Esophagus squamous epithelium (tissue), 5 donors: ENCODE measurements at places on chromosomes 6 and 20.

- no peaks in the 10 kb centered on the region for H3K4me1 ChIP-seq
- no peak overlapping the region for H3K27ac ChIP-seq
- H3K4me3 ChIP-seq, result no peak overlapping the region
- no peaks in the 10 kb centered on the region for H3K27me3 ChIP-seq
Observed at GRCh38 chr6:41649596-41649995, 11.3 kb downstream of the MDFI start.

- H3K4me1 ChIP-seq, result peaks cover 20% of the 10 kb centered on the region
- H3K36me3 ChIP-seq, result no peaks in the 10 kb centered on the region
- peak overlapping the region; percentile 81 for H3K27ac ChIP-seq
- no peaks in the 10 kb centered on the region for H3K27me3 ChIP-seq
Observed at GRCh38 chr6:16712931-16713484, 48.3 kb downstream of the ATXN1 start.

- no peaks in the 10 kb centered on the region for H3K27me3 ChIP-seq
- no peak overlapping the region for H3K27ac ChIP-seq
- H3K4me3 ChIP-seq, result no peak overlapping the region
Observed at GRCh38 chr20:47111576-47111975, 216.9 kb downstream of the EYA2 start.

DNA sequence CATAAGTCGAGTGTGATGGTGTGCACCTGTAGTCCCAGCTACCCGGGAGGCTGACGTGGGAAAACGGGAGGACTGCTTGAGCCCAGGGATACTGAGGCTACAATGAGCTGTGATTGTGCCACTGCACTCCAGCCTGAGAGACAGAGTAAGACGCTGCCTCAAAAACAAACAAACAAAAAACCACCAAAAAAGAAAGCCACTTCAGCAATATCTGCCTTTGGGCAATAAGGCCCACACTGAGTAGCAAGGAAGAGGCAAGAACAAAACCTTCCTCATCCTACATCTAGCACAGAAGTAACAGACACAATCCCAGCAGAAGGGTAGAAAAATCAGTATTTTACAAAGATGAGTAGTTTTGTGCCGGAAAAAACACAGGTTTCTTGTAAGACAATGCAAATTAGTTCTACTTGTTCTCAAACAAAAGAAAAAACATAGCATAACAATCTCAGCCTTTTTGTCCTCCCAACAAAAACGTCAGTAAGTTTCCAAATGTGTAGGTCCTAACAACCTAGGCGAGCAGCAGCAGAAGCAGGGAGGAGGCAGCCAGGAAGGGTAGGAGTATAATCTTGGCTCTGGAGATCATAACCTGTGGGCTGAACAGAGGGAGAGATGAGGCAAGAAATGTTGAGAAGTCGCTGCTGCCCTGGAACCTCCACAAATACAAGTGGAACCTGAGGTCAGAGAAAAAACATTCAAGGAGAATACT lies 5.7 kb downstream of the PPP1R10 start:
- H3K4me3 ChIP-seq, result no peak overlapping the region
- no peak overlapping the region for H3K27ac ChIP-seq
- H3K4me1 ChIP-seq, result peaks cover 61% of the 10 kb centered on the region

GRCh38 chr20:52426856-52427255 lies 235.3 kb upstream of the ZFP64 start:
- no peak overlapping the region for H3K27ac ChIP-seq
- DNase-seq, result no peak
- no peak overlapping the region for H3K4me3 ChIP-seq
- no peaks in the 10 kb centered on the region for H3K4me1 ChIP-seq
- no peaks in the 10 kb centered on the region for H3K27me3 ChIP-seq

DNA sequence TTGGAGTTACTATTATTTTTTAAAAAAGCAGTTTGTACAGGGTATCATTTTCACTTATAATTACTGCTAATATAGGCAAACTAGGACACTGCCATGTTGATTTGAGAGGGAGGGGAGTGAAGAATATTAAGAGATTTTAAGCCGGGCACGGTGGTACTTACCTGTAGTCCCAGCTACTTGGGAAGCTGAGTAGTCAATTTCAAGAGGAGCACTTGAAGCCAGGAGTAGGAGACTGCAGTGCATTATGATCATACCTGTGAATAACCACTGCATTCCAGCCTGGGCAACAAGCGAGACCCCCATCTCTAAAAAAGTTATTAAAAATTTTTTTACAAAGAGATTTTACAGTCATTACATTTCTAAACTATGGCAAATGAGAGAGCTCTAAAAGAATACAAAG lies 35.7 kb downstream of the ADAT2 start:
- no peaks in the 10 kb centered on the region for H3K27me3 ChIP-seq
- H3K4me1 ChIP-seq, result no peaks in the 10 kb centered on the region
- DNase-seq, result no peak
- no peaks in the 10 kb centered on the region for H3K36me3 ChIP-seq
- H3K4me3 ChIP-seq, result no peak overlapping the region
